Activated naive CD4-positive, alpha-beta T cell (primary cell): ENCODE measurements at places on chromosomes 1 and 21.

DNA sequence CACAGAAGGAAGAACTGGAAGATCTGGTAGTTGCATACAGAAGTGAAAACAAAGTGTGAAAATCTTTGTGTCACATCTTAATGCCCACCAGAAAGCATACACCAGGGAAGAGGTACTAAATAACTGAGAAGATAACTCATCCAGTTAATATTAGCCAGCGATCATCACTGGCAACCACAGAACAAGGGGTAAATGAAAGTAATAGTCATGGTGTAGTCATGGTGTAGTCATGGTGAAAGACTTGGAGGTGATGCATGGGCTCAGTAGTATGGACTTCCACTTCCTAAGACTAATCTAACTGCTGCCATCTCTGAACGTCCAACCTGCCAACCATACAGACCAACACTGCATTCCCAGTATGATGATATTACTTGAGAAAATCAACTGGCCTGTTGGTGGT lies 481.2 kb upstream of the NR5A2 start:
- DNase-seq, result no peak

- no peak for DNase-seq
Observed at GRCh38 chr21:33642896-33643657, 776 bp downstream of the ITSN1 start.

DNA sequence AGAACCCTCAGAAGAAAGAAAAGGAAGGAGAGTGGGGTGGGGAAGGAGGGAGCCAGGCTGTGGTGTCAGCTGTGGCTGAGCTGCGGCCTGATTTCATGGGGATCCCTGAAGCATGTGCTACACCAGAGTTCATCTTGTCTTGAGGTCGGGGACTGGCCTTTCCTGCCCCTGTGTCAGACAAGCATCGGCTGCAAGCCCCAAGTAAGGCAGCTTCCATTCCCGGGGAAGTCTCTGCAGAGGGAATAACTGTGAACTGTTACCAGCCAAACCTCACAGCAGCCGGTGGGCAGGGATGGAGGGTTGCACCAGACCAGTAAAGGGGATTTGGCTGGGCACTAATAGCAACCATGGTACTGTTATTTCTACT lies 35.7 kb upstream of the BTG2 start:
- no peak for DNase-seq

DNA sequence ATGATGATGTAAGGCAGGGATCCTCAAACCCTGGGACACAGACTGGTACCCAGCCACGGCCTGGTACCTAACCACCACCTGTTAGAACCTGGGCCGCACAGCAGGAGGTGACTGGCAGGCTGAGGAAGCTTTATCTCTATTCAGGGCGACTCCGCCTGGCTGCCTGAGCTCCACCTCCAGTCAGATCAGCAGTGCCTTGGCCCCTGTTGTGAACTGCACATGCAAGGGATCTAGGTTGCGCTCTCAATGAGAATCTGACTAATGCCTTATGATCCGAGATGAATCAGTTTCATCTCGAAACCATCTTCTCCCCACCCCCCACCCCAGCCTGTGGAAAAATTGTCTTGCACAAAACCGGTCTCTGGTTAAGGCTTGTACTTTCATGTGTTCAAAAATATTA lies 4.2 kb downstream of the RNPC3 start:
- no peak for DNase-seq

DNA sequence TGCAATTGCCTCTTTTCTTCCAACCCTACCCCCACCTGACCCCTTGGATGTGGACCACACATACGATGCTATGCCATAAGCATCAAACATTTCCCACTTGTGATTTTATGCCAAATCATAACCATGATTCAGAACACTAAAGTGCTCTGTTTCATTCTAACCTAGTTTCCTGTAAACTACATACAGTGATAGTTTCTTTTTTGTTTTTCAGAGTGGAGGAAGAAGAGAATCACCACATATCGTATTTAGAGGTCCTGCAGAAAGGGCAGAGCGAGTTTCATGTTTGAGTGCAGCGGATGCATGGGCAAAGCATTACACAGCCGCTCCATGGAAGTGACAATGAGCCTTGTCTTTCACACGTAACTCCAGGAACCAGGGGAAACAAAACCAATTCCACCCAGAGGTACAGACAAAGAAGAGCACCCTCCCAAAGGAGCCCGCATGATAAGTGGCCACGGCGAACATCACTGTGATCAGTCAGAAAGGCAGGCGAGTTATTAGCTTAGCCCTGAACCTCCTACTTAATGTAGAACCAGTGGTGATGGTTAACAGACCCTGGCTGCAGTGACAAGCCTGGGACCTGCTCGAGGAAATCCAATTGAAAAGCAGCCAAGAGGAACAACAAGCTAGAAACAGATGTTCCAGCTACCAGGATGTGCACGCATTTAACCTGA lies 64.0 kb upstream of the ZNF281 start:
- DNase-seq, result no peak

DNA sequence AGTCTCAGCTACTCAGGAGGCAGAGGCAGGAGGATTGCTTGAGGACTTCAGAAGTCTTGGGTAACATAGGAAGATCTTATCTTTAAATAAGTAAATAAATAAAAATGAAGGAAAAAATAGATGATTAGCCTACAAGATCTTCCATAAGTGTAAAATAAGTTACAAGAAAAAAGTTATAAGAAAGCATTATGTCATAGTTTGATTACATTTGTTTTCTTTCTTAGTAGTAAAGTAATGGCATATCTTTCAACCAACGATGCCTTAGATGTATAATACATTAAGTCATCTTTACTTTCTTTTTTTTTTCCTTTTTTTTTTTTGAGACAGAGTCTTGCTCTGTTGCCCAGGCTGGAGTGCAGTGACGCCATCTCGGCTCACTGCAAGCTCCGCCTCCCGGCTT lies 46.5 kb downstream of the SNRPE start:
- no peak for DNase-seq

DNA sequence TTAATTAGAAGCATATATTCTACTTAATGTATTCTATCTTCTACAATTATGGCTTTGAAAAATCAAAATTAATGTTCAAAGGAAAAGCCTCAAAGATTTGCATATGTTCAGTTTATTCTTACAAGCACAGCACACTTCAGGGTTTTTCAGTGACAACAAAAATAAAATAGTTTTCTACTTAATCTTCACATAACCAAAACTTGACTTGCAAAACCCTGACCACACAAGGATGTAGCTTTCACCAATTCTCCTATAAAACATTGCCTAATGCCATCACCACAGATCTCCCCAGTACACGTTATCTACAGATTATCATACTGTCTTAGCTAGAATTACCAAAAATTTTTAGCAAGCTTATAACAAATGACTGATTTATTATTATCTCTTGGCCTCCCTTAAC lies 23.3 kb downstream of the LPAR3 start:
- DNase-seq, result no peak

GRCh38 chr1:204115116-204115515 lies 36.7 kb downstream of the ETNK2 start:
- no peak for DNase-seq

GRCh38 chr1:214014730-214015129 lies 27.0 kb downstream of the PROX1 start:
- DNase-seq, result no peak

DNA sequence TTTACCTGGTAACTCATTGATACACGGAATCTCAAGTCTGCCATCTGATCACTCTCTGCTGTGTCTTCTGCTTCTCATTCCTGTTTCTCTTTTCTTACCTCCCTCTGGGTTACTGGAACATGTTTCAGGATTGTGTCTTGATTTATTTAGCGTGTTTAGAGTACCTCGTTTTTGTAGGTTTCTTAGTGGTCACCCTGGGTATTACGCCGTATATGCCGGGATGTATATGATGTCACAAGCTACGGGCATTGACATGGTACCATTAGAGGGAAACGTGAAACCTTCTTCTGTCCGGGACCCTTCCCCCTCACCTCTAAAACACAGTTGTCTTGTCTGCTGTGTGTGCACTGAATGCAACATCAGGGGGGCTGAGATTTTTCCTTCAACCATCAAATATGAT lies 2.8 kb downstream of the ACTRT2 start:
- DNase-seq, result no peak

GRCh38 chr1:224800486-224801119 lies 128.9 kb upstream of the DNAH14 start:
- no peak for DNase-seq

DNA sequence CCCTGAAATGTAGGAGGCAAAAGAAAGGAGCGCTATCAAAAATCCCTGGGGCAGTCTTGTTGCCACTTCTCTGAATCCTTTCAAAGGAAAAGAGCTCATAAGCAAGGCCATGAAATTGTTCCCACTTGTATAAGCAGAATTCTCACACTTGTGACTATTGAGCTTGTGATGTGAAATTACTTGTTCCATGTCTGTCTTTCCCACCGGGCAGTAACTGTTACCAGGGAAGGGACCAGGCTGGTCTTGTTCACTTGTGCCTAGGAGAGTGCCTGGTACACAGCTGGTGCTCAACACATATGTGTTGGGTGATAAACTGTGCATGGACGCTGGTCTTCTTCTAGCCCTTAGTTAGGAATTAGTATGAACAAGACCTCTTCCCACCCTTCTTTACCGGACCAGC lies 150.6 kb downstream of the CDC7 start:
- no peak for DNase-seq

DNA sequence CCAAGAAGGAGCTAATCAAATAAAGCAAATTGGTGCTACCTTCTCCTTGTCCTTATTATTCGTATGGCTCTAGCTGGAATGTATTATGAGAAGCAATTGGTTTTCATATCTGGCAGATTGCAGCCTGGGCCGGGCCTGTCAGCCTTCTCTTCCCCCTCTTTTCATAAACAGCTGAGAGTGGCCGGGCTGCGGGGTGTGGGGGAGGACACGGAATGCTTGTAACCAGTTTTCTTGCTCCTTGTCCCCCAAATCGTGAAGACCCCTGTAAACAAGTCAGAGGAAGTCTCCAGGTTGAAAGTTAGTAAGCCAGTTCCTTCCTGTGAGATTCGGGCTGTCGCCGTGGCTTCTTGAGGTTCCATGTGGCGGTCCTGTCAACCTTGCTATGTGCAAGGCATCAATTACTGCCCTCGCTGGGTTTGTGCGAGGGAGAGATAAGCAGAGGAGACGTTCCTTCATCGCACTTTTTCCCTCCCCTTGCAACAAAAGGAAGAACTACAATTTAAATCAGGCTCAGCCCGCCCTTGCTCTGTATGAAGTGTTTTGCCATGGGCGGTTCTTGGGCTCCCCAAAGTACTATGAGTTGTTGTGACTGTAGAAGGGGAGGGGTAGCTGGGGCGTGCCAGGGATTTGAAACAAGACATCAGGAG lies 450.7 kb downstream of the CAMTA1 start:
- no peak for DNase-seq

DNA sequence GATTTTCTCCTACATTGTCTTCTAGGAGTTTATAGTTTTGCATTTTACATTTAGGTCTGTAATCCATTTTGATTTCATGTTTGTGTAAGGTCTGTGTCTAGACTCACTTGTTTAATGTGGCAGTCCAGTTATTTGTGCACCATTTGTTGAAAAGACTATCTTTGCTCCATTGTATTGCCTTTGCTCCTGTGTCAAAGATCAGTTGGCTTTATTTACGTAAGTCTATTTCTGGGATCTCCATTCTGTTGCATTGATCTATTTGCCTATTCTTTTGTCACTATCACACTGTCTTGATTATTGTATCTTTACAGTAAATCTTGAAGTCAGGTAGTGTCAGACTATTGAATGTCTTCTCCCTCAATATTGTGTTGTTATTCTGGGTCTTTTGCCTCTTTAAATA lies 49.7 kb upstream of the RGS2 start:
- no peak for DNase-seq

DNA sequence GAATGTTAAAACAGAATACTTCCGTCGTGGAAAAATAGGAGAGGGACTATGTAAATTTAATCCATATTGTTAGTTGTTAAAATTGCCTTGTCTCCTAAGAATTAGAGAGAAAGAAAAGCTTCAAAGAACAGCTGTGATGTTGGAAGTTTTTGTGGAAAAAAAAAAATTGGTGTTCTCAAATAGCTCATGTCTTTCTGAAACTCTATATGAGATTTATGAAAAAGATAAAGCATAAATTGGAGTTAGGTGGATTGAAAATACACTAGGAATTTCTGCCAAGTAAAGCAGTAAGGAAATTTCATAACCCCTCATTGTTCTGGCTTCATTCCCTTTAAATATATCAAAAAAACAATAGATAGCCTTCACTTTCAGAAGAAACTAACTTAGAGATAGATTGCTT lies 274.0 kb upstream of the ADAMTS5 start:
- no peak for DNase-seq

DNA sequence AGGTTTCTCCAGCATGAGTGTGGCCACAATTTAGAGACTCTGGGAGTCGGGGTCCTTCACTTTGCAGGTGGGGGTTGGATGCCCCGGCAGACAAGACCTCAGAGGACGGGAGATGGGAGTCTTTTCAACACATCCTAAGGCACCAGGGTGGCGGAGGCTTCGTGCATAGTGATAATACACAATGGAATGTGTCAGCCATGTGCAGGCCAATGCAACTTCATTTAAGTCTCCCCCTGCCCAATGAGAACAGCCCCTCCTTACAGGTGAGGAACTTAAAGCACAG lies 75.9 kb upstream of the IFFO2 start:
- DNase-seq, result no peak

GRCh38 chr1:222886194-222886854 lies 71.5 kb downstream of the DISP1 start:
- DNase-seq, result no peak

DNA sequence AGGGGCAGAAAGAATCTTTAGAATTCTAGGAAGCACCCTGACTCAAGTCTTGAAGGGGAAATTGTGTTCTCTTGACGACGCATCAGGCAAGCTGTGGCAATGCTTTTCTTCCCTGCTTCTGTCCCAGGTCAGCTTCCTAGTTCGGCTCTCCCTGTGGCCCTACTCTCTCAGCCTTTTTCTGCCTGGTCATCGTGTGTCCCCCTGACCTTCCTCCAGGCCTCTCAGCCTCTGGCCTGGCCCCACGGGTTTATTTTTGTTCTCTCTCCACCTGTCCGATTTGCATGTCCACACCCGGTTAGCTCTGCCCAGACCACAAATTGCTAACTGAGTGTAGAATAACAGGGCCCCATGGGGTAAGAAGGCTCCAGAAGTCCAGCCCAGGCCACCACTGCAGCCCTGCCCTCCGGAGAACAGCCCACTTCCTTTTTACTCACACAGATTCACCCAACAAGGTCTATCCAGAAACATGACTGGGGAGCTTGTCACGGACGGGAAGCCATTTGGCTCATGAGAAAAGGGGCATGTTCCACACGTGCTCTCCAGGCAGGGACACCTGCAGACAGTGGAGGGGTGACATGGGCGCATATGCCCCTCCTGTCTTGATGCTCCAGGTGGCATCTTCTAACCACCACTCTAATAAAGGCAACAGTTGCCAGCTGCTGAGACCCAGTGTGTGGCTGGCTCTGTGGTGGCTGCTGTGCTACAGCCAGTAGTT lies 9.8 kb downstream of the KCNN3 start:
- DNase-seq, result no peak

- no peak for DNase-seq
Observed at GRCh38 chr1:28890435-28890834, 23.9 kb upstream of the EPB41 start.

- DNase-seq, result no peak
Observed at GRCh38 chr1:216325946-216326345, 97.3 kb downstream of the USH2A start.

GRCh38 chr1:8866173-8866791 lies 12.2 kb downstream of the ENO1 start:
- DNase-seq, result no peak

GRCh38 chr1:236303675-236304074 lies 21.9 kb upstream of the ERO1B start:
- no peak for DNase-seq
